ENCODE measurements at places on chromosomes 1 and 21. TPM values are rescaled to one million over a fixed set of nuclear protein-coding genes. Genes with fewer than 3 reads are reported as not detected.

DNA sequence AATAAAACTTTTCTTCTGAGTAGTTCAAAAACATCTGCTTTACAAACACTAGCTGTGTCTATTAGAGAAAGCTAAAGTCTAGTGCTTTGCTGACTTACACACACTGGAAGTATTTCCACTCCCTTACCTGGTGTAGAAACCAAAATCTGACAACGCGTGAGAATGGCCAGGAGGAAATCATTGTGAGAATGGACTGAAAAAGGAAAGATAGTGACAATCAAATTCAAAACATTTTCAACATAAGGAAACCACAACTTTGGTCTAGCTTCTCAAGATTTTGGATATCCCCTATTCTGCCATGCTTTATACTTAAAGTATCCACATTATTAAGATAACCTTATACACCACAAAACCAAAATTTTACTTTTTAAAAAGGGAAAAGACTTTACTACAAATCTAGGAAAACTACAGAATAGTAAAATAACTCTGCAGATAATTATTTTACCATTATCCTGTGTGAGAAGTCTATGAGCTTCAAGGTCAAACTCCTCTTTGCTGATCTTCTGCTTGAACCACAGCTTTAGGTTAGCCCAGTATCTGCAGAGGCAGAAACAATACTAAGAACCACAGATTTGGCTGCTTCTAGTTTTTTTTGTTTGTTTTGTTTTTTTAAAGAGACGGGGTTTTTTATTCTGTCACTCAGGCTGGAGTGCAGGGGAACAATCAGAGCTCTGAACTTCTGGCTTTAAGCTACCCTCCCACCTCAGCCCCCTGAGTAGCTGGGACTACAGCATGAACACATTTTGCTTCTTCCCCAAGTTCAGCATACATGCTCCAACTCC, 6.6 kb downstream of the TADA1 start:
- DNase-seq: no peak

DNA sequence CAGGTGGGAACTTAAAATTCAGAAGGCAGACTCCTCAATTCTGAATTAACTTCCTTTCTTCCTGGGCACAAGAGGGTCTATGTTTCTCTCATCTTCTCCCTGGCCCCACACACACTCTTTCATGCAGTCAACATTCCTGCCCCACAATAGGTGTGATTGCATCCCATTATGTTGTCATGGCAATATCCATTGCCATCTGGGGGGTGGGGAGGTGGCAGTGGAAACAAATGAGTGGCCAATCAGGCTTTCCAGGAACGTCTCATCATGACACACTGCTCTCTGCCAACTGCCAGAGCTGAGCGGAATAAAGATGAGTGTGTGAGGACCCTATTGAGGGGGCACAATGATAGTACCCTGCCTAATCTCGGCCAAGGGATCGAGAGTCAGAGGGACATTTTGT, 80.4 kb downstream of the KCND3 start:
- DNase-seq: no peak

LCE1C gene
- total RNA-seq: not detected

PRAMEF25 gene
- not detected for total RNA-seq

Data from glomerular endothelial cell (primary cell).